CD4-positive, alpha-beta T cell (primary cell): ENCODE measurements at places on chromosomes 7 and 10. TPM values are rescaled to one million over a fixed set of nuclear protein-coding genes. Genes with fewer than 3 reads are reported as not detected.

NRG3 gene
- total RNA-seq: not detected

CYP3A7 gene
- not detected for total RNA-seq

- no peaks in the 10 kb centered on the region for H3K36me3 ChIP-seq
- H3K27me3 ChIP-seq: no peaks in the 10 kb centered on the region
- no peaks in the 10 kb centered on the region for H3K4me1 ChIP-seq
- H3K4me3 ChIP-seq: no peak overlapping the region
- DNase-seq: peak; percentile 47
These were observed 155.5 kb downstream of the COBL start for GRCh38 chr7:51160990-51161615.

DNA sequence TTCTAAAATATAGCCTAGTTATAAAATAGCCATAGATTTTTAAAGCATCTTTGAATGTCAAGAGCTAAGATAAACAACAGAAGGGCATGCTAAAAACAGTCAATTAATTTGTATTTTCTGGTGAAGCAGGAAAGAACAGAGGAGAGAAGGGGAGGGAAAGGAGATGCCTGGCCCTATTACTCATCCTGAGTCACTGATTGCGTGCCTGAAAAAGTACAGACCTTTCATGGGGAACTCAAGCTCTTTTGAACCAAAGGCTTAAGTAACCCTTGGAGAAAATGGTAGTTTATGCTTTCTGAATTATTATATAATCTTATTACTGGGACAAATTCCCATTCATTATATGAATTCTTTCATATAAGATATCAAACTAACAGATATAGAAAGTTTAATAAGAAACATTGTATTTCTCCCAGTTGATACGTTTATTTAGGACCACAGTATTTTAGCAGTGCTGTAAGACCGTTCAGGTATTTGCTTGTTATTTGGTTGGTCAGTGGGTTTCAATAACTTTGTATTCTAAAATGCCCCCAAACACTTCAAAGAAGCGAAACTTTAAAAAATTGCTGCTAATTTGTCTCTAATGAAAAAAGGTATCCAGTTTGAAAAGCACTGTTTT, 151.3 kb downstream of the HGF start:
- H3K27ac ChIP-seq: no peak overlapping the region
- no peaks in the 10 kb centered on the region for H3K4me1 ChIP-seq
- DNase-seq: no peak
- H3K4me3 ChIP-seq: no peak overlapping the region
- no peaks in the 10 kb centered on the region for H3K36me3 ChIP-seq
